GDM1 (cell line): ENCODE measurements at places on chromosomes 5 and 9.

DNA sequence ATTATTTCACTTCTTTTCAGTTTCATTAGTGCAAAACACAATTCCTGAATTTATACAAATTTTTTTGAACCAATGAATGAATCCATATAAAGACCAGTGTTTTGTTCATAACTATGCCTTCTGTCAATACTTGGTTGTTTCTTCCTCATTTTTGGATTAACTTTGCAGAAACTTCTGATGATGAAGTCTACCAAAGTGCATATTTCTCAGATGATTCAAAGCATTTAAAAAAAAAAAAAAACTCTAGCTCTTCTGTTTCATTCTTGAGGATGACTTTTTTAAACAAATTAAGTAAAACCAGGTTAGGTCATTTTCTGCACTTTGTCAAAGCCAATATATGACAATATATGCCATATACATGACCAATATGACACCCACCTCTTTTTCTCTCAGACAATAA is 92.6 kb downstream of the CHSY3 start:
- no peak for DNase-seq

DNA sequence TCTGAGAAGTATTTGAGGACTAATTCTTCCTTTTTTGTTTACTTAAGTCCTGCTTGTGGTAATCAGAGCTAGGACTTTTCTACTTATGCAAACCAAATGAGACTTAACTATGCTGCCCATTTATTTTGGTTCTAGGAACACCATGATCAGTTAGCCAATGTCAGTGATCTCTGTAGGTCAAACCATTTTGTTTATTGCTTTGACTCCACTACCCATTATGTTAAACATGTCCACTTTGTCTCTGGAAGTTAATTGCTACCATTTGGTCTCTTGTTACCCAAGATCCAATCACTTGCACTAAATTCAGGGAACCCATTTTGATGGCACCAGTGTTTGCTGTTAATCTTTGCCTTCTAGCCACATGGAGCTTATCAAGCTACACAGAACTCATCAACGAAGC is 161.9 kb downstream of the CCDC171 start:
- DNase-seq, result no peak

- DNase-seq, result no peak
Measured at GRCh38 chr5:77620405-77620804, 18.1 kb downstream of the OTP start.

DNA sequence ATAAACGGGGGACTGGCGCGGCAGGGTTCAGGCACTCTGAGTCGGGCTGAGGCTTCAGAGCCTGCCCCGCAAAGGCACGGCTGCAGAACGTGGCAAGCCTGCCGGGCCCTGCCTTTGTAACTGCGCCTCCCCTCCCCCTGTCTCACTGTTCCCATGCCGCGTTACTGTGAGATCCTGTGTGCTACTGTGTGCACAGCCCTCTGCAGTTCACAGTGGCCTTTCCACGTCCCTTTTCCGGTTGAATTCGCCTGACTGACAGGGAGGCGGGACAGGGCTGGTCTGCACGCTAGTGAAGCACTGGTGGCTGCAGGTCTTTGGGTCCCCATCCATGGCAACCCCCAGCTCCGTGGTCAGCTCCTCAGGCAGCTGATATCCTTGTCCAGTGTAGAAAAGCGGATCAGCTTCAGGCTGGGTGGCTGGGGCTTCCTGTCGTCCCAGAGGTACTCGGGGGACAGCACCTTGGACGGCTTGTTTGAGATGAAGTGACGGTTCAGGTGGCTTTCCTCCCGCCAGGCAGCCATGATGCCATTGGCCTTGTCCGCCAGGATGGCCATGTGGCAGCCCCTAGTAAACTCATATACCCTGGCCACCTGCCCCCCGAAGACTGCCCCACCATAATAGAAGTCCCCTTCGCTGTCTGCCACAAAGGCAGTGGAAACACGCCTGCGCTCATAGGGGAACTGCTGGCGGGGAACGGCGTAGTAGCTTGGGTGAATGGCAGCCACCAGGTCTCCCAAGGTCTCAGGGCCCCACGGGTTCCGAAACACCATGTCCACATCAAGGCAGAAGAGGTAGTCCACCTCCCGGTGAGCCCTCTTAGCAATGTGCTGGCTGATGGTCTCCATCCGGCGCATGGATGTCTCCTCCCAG is 10.3 kb downstream of the GBGT1 start:
- no peak for DNase-seq

DNA sequence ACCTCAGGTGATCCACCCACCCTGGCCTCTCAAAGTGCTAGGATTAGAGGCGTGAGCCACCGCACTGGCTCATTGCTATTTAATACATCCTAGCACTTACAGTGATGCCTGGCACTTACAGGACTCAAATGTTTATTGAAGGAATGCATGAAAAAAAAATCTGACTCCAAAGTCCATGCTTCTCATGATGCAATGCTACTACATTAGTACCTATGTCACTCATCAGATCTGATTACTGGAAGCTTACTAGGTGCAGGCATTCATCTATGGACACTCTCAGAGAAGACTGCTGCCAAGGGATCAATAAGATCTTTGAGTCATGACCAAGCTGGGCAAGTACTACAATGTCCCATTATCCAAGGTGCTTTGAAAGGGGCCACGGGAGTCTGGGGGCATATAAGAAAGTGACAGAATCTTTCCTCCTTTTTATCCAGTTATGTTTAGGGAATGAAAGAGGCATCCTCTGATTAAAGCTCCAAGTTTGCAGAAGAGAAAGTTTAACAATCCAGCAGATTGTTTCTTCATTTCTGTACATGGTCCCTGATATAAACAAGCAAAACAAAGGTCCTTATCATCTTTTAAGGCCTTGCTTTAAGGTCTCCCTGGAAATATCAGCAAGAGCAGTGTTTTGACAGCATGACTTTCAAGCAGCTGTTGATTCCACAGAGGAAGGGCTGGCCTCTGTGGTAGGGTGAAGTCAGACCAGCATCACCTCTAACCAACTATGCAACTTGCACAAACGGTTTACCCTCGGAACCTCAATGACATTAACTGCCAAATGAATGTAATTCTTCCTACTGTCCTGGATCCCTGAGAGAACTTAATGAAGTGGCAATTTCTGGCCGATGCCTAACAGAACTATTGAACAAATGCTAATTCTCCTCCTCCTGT is 35.9 kb downstream of the ARPC5L start:
- DNase-seq, result no peak
